ENCODE measurements at places on chromosomes 3 and 15. TPM values are rescaled to one million over a fixed set of nuclear protein-coding genes. Genes with fewer than 3 reads are reported as not detected.
A peak's percentile ranks its signal among the peaks of the same experiment; 100 is the strongest.

- peak; percentile 65 for DNase-seq
These were observed 216.9 kb downstream of the IGSF11 start for GRCh38 chr3:118817748-118818165.

DNA sequence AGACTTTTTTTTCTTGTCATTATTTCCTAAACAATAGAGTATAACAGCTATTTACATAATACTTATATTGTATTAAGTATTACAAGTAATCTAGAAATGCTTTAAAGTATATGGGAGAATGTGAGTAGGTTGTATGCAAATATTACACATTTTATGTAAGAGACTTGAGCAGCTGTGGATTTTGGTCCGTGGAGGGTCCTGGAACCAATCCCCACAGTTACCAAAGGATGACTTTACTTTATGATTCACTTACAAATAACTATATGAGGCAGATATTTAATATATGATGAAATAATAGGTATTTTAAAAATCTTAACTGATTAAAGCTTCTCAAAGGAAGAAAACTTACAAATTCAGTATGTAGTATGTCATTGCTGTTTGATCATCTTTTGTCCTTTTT, 56.3 kb downstream of the PPP2R3A start:
- no peak for DNase-seq

ADPRH gene
- 6.3 TPM for polyA plus RNA-seq

- DNase-seq: no peak
These were observed 132.6 kb upstream of the LRRN1 start for GRCh38 chr3:3666664-3667063.

DNA sequence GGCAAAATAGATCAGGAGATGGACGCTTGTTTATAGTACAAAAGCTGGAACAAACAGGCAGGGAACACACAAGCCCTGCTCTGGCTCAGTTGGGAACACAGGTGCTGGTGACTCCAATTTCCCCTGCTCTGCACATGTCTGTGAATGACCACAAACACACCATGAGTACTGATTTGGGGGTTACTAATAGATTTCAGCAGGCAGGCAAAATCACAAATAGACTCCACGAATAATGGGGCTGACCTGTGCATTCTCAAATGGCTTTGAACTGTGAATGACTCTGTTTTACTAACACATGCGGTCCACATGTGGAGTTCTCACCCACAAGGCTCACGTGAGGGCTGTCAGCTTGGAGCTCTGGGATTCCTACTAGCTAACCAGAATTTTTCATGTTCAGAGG, 3.9 kb downstream of the RTP3 start:
- DNase-seq: no peak

GRCh38 chr3:2853651-2854050, 256.5 kb downstream of the IL5RA start:
- no peak for DNase-seq

TMEM115 gene
- 28.6 TPM for polyA plus RNA-seq

SNX33 gene
- 18.7 TPM for polyA plus RNA-seq
